Midbrain (tissue), 1 donor: ENCODE measurements at places on chromosomes 6 and 20.

DNA sequence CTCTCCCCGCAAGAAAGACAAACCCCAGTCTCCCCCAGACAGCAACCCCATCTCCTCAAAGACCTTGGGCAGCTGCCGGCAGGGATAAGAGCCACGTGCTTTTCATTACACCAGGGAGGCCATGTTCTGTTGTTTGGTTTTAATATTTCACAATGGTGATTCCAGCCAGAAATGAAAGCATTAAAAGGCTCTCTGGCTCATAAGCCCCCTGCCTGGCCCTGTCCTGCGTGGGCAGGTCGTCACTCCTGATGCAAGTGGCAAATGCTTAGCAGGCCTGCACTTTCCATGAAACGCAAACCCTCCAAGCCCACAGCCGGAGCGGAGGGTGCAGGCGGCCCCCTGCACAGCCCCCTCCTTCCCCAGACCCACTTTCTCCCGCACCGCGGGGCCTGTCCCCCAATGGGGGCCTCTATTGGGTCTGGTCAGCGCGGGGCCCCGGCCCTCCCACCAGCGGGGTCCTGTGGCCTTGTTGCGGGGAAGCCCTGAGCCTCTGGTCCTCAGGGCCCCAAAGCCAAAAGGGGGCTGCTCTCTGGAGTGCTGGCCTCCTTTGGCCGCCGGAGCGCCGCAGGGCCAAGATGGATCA is 77.2 kb downstream of the TMEM242 start:
- no peak for DNase-seq

DNA sequence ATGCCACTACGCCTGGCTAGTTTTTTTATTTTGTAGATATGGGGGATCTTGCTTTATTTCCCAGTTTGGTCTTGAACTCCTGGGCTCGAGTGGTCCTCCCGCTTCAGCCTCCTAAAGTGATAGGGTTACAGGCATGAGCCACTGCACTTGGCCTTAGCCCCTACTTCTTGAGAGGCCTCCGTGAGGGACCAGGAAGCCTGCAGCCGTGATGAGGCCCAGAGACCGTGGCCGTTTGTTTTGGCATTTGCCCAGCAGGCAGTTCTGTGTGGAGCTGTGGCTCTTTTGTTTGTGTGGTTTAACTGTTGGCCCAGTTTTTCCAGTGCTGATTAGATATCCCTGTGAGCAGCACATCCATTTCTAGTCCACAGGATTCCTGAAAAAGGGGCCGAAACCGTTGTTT is 39.8 kb downstream of the SRSF3 start:
- DNase-seq = no peak

- DNase-seq = no peak
Measured at GRCh38 chr6:117307655-117308054, 42.3 kb downstream of the VGLL2 start.

DNA sequence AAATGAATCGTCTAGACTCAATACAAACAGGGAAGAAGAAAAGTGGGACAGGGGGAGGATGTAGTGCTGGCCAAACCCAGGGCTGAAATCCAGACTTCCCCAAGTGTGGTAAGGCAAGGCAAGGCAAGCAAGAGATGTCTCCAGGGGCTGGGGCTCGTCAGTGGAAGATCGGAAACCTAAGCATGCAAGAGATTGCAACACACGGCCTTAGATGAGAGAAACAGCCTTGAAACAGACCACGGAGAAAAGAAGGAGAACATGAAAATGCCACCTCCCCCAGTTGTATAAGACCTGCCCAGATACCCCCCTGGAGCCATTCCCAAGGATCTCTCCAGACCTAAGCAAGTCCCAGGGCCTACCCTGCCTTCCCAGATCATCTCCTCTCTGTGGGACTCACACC is 20.0 kb downstream of the VEGFA start:
- DNase-seq = no peak
